NCI-H345 (cell line): ENCODE measurements at places on chromosomes 7 and 10.

- DNase-seq, result no peak
Observed at GRCh38 chr7:110043519-110043918, 1047.4 kb upstream of the LRRN3 start.

DNA sequence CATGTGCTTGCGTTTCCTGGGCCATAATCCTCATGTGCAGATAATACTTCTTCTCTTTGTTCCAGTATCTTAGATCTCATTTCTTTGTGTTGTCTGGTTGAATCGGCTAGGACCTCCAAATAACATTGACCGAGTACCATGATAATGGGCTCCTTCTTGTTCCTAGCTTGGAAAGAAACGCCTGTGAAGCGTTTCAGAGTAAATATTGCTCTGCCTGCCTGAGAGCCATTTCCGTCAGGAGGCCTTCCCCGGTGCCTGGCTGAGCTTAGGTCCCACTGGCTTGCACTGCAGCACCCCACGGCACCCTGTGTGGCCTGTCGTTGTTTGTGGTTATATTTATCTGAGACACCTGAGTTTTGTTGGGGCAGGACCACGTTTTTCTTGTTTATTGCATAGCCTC, 17.7 kb downstream of the FOXK1 start:
- DNase-seq, result peak; percentile 54

- DNase-seq, result no peak
Observed at GRCh38 chr7:98907570-98907969, 29.2 kb downstream of the TRRAP start.

DNA sequence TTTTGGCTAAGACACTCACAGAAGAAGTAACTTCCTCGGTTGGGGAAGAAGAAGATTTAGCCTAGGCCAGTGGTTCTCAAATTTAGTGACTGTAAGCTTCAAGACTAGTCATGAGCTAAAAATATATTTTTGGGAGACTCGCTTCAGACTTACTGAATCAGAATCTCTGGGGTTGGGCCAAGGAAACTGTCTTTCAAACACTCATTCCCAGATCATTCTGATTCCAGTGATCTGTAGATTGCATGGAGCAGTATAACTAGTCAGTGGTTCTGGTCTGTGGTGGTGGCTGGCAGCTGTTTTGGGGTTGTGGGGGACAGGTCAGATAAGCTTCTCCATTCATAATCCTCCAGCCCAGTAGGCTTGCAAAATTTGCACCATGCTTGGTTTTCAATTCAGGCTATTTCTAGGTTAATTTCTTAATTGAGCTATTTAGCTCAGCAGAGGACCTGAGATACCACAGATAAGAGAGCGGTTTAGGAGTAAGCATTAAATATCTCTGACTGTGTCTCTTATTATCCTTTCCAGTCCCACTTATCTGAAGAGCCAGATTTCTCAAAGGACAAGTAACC, 3.8 kb upstream of the KAT6B start:
- DNase-seq, result no peak

- DNase-seq, result no peak
Observed at GRCh38 chr7:118252087-118252486, 27.6 kb downstream of the ANKRD7 start.

GRCh38 chr7:108002726-108003598, at the start of gene LAMB1:
Gene LAMB1, minus strand, starts transcription at chr7:108003161. Its CDS starts 276 bp downstream, at chr7:108002885.
- peak; percentile 62 for DNase-seq

DNA sequence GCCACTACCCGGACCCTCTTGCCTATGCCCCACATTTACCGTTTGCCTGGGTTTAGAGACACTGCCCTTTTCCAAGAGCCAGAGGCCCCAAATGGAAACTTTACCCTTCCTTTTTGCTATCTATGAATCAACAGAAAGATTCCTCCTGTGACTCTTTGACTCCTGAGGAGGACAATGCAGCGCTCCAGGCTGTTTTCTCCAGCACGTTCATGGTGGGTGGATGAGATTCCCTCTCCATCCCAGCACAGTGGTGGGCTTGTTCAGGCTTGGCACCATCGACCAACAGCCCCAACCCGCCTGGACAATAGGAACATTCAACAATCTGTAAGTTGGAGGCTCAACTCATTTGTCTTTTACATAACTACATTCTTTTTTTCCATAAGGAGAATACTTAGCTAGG, 55.9 kb downstream of the DLD start:
- no peak for DNase-seq

DNA sequence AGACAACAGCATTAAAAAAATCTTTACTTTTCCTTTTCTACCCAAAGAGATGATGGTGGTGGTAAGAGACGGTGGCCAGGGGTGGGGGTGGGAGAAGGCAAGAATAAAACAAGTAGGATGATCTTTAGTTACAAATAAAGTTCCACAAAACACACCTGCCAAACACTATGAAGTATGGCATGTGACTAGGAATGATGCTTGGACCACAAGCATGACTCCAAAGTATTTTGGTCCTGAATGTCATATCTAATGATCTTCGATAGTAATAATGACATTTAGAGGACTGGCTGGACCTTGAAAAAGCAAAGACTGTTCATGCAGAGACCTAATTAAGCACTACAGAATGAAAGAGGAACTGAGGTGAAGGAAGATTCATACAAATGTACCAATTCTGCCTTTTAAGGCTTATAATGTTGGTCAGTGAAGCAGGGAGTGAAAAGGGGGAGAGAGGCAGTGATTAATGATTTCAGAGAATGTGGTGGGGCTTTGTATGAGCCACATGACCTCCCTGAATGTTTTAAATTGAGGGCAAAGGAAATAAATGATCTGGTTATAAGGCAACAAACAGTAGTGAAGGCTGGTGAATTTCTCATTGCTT, 29.6 kb upstream of the DKK1 start:
- DNase-seq, result no peak

GRCh38 chr10:13516176-13516575, 12.6 kb downstream of the BEND7 start:
- DNase-seq, result no peak

- peak; percentile 95 for DNase-seq
Observed at GRCh38 chr7:29189743-29190201, 4.8 kb upstream of the CHN2 start.

DNA sequence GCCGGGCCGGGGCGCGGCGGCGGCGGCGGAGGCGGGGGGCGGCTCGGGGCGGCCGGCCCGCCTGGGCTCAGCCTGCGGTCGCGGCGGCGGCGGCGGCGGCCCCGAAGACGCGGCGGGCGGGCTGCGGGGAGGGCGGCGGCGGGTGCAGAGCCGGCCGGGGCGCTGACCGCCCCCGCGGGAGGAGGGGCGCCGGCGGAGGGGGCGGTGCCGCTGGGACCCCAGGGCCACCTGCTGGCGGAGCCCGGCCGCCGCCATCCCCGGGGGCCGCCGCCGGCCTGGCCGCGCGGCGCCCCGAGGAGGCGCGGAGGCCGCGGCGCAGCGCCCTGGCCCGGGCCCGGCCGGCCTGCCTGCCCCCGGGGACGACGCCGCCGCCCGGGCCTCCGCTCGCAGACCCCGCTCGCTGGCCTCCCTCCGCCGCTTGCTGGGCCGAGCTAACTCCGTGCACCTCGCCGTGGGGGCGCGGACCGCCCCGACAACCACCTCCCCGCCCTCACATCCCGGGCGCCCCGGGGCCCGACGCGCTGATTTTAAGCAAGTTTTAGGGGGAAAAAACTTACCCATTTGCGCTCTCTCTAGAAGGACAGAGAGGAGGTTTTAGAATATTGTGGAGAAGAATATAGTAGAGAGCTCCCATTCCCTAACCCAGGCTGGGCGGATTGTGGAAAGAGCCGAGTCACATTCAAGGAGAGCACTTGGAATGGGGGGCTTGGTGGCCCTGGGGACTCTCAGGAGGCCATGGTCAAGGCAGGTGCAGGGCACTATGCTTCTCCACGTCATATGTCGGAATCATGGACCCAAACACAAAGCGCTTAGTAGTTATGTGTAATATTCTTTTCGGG, at the start of gene BEND7:
TSS of gene BEND7 (minus strand) at position 140 of the 839 bp plus-strand sequence. CDS start 481 bp downstream, outside the sequence.
- peak; percentile 32 for DNase-seq

DNA sequence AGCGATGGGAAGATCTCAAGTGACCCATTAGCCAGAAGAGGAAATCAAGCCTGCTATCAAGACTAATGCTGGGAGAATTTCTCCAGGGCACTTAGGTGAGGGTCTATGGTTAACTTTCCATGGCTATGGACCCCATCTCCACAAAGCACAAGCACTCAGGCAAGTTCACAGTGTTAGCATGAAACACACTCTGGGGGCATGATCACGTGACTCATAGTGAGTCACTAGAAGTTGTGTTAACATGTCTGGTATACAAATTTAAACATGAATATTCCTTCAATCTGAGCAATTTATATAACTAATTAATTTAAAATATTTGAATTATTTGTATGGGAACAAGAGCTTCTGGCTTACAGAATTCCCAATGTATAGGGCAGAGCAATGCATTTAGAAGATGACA, 131.8 kb downstream of the FAM204A start:
- no peak for DNase-seq

- DNase-seq, result no peak
Observed at GRCh38 chr10:47348138-47348651, at the start of gene RBP3. Gene RBP3, plus strand, starts transcription at chr10:47348363. Its CDS starts 122 bp downstream, at chr10:47348485.

GRCh38 chr7:65265933-65266519, 107.6 kb upstream of the ZNF92 start:
- DNase-seq, result no peak

DNA sequence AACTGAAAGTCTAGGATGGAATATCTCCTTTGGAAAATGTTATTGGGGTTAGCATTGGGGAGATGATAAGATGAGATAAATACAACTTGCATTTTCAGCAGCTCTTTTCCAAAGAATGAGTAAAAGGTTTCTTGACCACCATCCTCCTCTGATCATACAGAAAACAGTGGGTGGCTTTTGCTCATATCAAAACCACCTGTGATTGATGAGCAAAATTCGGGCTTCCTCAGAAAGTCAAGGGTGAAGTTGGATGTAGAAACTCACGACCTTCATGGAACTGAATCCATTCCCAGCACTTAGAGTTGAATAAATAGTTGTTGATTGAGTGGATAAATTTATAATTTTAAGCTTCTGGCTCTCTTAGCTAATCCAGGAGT, 158.4 kb downstream of the DNAJB6 start:
- DNase-seq, result no peak

DNA sequence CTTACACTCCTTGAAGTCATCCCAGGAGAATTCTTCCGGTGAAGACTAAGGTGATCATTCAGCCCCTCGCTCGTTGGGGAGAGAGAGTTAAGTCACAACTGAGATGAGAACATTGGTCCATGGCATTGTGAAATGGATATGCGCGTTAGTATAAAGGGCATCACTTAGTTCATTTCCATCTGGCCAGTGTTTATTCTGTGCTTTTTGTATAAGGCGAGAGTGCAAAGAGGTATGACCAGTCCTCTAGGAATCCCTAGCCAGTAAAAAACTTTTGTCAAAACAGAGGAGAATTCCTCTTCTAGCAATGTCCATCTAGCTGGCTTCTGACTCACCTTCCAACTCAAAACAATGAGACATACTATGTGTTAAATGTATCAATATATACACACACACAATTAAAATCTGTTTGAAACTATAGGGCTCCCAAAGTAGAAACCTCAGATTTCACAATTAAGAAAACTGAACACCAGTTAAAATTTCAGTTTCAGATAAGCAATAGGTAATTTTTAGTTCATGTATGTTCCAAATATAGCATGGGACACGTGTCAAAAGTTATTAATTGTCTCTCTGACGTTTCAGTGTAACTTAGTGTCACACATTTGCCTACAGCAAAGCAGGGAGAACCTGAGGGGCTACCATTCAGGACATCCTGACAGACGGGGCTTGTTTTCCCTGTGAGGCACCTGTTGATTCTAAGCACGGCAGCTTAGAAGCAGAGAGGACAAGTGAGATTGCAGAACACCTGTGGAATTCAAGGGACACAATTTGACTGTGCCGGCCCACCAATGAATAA, 158.9 kb downstream of the KLF6 start:
- no peak for DNase-seq

DNA sequence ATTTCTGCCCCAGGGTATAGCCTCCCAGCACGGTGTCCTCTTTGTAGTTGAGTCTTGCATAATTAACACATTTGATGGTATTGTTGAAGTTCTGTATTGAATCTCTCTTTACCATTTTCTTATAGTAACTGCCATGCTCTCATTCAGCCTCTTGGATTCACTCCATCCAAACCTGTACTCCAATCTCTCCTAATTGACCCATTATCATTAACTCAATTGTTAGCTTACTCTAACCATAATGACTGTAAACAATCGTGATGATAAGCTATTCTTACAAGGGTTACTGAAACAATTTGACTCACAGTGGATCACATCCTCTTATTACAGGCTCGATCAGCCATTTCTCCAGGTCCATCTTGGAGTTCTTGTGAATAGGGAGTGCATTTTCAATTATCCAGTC, 191.9 kb upstream of the AGK start:
- peak; percentile 22 for DNase-seq

DNA sequence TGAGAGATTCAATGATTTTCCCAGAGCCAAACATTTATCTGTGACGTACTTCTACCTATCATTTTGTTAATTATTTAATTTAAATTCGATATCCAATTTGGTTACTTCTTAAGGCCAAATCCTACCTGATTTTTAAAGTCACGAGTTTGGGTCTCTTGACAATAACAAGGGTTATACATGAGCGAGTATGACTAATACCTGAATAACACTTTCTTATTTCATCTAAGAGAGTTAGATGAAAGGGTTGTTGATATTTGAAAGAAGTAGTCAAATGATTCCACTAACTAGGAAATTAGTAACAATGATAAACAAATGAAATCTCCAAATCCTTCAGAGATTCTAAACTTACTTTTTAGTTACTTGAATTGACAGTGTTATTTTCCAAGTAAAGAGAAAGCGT, 1086.9 kb downstream of the XPNPEP1 start:
- no peak for DNase-seq

- DNase-seq, result no peak
Observed at GRCh38 chr7:139574618-139575337, 51.3 kb downstream of the CLEC2L start.
